ENCODE measurements at places on chromosomes 4 and X.

DNA sequence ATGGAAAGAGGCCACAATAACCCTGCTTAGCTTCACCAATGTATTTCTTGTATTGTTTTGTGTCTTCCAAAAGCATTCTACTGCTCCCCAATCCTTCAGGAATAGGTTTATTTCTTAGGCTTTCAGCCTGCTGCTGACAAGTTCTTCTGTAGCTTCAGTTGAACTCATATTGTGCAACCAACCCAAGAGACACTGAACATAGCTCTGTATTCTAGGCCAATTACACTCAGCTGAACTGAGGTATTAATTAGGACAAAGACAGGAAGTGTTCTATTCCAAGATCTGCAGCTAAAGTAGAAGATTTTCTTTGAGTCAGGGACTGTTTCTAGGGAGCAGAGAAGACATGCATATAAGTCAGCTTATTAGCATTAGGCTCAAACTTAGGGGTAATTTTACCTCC lies 151.8 kb downstream of the LHFPL1 start:
- no peak for DNase-seq

DNA sequence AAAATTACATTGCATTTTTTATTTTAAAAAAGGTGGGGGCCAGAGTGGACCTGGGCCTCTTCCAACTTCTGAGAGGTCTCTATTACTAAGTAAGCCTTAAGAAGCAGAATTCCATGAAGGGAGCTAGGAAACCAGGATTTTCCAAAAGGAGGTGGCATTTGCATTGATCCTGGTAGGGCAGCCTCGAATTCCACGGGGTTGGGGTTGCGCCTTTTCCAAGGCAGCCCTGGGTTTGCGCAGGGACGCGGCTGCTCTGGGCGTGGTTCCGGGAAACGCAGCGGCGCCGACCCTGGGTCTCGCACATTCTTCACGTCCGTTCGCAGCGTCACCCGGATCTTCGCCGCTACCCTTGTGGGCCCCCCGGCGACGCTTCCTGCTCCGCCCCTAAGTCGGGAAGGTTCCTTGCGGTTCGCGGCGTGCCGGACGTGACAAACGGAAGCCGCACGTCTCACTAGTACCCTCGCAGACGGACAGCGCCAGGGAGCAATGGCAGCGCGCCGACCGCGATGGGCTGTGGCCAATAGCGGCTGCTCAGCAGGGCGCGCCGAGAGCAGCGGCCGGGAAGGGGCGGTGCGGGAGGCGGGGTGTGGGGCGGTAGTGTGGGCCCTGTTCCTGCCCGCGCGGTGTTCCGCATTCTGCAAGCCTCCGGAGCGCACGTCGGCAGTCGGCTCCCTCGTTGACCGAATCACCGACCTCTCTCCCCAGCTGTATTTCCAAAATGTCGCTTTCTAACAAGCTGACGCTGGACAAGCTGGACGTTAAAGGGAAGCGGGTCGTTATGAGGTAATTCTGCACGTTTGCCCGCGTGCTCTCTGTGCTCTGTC lies at the start of gene PGK1:
Gene PGK1 (plus strand): TSS at position 626 of the 824 bp plus-strand sequence. CDS start 93 bp downstream, at position 719.
- DNase-seq = peak; percentile 96

GRCh38 chrX:39152106-39152649 lies 350.9 kb downstream of the MID1IP1 start:
- peak; percentile 11 for DNase-seq

DNA sequence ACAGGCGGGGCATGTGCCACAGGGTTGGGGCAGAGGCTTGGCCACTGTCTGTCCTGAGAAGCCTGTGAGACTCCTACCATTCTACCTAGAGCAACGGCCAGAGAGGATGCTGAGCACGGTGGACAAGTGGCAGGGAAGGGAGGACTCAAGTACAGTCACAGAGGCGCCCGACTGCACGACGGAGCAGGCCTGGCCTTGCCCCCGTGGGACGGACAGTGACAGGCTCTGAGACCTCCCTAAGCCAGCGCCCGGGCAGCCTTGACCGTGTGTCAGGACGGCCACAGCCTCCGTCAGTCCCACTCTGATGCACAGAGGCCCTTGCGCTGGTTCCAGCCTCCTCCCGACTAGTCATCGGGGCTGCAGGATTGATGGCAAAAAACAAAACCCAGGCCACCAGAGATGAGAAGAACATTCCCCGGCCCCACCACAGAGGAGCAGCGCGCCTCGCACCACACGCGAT lies 36.7 kb upstream of the MXD4 start:
- DNase-seq = no peak

DNA sequence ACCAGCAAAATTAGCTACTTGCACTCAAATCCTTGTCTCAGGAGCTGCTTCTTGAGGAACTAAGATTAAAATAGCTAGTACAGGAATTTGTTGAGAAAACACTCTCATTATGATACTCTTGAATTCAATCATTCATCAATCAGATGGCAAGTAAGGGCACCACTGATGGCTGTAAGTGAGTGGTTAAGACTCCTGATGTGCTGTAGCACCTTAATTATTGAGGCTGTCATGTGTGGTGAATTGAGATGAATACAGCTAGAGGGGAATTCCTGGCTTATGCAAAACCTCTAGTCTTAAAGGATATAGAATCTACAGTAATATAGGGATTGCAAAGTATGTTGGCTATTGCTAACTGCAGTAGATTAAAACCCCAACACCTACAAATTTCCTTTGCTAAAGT lies 509.1 kb downstream of the IQCM start:
- DNase-seq = no peak

- no peak for DNase-seq
Observed at GRCh38 chr4:94540476-94540875, 88.7 kb downstream of the PDLIM5 start.

- DNase-seq = no peak
Observed at GRCh38 chrX:149630681-149631233, 835 bp downstream of the TMEM185A start.

- DNase-seq = no peak
Observed at GRCh38 chrX:24444645-24445044, 20.4 kb upstream of the PDK3 start.

DNA sequence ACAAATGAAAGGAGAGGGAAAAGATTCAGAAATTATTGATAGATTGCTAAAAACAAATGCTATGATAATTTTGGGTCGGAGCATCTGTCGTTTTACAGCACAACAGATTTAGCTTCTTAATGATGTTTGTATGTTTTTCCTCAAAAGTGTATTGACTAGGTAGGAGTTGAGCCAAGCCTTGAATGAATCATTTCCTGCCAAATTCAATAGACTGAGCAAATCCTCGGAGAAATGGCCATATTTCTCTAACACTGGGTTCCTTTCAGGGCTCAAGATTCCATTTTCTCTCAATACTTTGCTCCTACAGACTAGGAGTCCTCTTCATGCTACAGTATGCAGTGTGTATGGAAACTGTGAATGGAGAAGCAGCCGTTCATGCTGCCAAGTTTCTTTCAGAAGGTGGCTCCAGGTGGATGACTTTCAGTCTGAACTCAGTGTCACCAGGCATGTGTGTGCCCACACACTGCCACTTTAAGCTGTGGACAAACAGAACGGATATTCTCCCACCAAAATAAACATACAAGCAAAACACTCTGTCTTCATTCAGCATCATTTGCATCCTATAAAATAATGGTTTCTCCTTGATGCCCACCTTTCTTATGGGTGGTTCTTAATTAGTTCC lies 146.0 kb downstream of the TBL1X start:
- DNase-seq = no peak

- no peak for DNase-seq
Observed at GRCh38 chrX:67604979-67605703, 61.3 kb downstream of the AR start.

- no peak for DNase-seq
Observed at GRCh38 chr4:106365613-106366012, 3.0 kb downstream of the GIMD1 start.

DNA sequence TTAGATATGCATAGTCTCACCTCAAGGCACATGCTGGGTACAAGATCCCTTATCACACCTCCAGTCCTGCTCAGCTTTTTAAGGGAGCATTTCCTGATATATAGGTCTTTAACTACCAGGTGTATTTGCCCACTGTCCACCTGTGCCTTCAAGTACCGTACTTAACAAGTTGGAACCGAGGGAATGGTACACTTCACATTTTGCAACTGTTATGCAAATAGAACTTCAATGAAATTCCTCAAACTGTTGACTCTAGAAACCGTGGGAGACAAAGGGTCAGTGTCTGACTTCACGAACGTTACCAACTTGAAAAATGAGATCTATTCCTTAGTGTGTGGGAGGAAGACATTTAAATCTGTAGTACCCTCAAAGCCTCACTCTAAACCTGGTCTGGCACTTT lies 5.2 kb downstream of the TRIM2 start:
- DNase-seq = no peak

DNA sequence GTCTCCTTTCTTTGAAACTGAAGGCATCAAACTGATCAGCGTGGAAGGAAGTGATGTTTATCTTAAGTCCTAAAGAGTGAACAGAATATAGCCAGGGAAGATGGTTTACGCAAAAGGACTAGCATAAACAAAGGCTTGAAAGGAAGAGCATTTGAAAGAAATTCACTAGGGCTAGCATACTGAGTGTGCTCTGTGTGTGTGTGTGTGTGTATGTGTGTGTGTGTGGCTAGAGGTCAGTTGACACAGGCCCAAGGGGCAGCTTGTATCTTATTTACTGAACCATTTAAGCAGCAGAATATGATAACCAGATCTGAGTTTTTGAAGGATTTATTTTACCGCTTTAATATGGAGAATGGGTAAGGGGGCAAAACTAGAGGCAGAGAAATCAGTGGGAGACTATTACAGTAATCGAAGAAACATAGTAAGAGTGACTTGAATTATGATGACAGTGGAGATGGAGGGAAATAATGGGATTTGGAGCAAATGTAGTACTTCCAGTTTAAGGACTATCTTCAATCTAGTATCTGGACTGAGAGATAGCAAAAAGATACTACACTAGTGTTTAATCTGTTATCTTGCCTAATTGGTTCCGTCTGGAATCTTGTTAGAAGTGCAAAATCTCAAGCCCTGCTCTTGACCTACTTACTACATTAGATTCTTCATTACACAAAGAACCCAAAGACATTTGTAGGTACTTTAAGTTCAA lies 36.9 kb downstream of the CEP44 start:
- DNase-seq = no peak

GRCh38 chrX:13721819-13722519 lies 12.5 kb downstream of the TRAPPC2 start:
- no peak for DNase-seq

GRCh38 chrX:114889481-114889880 lies 127.9 kb downstream of the IL13RA2 start:
- DNase-seq = no peak

- no peak for DNase-seq
Observed at GRCh38 chr4:140697709-140698560, 58.2 kb downstream of the TBC1D9 start.

DNA sequence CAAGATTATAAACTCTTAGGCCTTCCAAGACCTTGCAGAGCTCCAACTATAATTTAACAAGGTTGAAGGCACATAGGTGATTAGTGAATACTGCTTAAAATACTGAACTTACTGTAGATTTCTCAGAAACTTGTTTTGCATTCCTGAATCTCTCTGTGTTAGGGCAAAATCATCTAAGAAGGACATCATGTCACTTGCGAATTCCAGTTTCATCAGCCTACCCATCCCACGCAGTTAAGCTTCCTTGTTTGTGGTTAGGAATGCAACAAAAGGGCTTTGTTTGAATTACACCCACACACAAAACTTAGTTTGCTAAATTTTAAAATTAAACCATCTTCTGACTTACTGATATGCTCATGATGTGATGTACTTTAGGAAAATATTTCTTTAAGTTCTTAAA lies 174.0 kb downstream of the SOWAHB start:
- DNase-seq = no peak

- DNase-seq = no peak
Observed at GRCh38 chr4:174352061-174352819, 68.5 kb downstream of the CEP44 start.

DNA sequence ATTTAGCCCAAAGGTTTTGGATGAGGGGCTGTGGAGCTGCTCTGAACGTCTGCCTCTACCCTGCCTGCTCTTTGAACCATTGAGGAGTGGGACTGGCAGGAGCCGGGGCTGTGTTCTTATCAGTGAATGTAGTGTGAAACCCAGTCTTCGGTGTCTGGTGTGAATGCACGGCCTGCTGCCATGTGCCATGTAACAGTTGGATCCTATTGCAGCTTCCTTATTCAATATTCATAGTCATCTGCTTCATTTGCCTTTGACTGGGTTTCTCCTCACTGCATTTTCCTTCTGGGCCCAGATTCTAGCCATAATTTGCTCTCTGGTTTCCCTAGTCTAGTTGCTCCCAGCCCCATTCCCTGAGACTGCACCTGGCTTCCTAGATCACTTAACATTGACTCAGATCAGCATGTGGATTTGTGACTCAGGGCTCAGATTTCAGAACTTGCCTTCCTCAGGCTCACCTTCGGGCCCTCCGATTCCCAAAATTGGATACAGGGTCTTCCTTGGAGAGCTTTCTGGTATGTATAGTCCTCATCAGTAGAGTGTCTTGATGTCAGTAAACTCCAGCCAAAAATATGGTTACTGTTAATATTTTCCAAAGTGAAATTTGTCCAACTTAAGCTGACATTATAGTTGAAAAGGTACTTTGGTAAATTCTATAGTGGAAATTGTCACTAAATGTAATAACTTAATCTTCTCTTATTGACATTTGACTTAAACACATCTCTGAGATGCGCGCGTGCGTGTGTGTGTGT lies 94.0 kb upstream of the DDIT4L start:
- no peak for DNase-seq

DNA sequence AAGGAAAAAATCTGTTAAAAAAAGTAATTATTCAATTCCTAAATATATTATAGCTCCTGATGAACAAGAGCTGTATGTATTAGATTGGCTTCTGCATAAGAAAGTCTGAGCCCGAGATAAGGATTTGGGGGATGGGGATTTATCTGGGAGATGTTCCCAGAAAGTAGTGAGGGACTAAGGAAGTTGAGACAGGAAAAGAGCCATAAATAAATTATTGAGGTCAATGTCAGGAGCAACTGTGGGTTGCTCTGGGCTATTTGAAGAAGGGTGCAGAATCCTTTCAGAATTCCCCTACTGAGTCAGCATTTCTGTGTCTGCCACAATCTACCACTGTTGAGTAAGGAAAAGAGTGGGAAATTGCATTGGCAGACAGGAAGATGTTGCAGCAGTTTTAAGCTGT lies 3.1 kb upstream of the TDO2 start:
- no peak for DNase-seq

DNA sequence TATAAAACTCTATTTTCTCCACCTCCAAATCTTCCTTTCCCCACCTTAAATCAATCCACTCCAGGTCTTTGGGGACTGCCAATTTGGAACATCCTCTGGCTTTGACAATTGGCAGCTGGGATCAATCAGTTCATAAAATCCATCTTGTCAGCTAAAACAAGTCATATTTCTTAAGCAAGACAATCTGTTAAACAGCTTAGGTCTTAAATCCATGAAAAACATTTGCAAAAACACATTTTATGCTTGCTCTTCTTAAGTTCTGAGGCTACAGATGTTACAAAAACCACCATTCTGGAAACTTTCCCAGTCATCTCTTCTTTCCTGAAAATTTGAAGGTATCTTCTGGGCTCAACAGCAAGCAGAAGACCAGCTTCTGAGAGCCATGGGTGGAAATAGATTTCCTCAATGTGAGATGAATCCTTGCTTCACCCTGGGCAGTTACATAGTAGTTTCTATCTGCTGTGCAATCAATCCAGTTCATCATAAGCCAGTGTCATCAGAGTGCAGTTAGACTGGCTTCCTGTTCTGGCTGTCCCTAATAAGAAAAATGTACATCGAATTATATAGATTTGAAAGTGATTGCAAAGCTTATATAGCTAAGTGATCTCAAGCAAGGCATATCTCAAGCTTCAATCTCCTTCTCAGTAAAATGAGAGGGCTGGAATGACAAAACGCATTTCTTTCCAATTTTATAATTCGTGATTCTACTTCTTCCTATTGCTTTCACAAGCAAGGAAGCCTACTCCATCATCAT lies 402.7 kb upstream of the INTU start:
- DNase-seq = no peak

- no peak for DNase-seq
Observed at GRCh38 chr4:10130178-10130888, 13.7 kb upstream of the WDR1 start.

All from CD4-positive, alpha-beta T cell treated with Interleukin-10 for 1 hour (primary cell).